ENCODE measurements at places on chromosomes 6 and 20.

DNA sequence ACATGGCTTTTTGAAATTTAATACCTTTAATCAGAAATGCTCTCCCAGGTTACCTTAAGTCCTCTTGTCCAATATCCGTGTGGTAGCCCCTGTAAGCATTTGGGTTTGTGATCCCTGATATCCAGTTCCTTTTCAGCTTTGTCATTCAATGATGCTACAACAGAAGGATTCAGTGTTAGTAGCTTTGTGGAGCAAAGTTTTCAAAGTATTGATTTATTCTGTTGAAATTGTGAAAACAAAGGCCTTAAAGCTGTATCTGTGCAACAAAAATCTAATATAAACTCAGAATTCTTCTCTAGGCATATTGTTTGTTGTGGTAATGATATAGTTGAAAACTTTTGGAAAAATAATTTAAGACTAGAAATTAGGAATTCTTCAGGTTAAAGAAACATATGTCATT lies 91.9 kb downstream of the ADGRB3 start:
- DNase-seq: no peak

DNA sequence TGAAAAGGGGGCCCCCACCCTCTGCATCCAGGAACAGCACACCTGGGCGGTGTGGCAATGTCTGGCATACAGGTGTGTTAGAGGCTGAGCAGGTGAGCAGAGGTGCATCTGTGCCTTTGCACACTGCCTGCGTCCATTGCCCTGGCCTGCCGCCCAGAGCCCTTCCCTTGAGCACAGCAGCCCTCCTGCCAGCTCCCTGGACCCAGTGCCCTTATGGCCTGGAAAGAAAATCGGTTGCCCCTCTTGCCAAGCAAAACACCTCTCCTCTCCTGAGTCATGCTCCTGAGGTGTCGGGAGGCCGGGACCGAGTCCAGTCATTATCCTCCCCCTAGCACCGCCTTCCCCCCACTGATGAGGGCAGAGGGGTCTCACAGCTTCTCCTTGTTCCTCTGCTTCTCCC lies 259.9 kb downstream of the SMOC2 start:
- no peak for DNase-seq

DNA sequence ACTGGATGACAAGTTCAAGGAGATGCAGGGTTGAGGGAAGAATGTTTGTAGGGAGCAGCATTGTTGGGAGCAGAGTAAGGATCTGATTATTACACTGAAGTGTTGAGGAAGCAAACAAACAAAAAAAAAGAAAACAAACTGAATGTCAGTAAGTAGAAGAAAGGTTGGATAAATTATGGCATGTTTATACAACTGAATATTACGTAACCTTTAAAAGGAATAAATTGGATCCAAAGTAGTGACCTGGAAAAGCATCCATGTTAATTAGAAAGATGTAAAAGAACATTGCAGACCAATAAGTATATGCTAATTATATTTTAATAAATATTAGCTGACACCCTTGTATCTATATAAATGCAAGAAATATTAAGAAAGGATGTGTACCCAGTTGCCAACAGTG lies 12.8 kb upstream of the TSPYL1 start:
- no peak for DNase-seq

- DNase-seq: no peak
Observed at GRCh38 chr20:39944861-39945260, 744.2 kb downstream of the MAFB start.

GRCh38 chr6:45946352-45946751 lies 69.3 kb downstream of the CLIC5 start:
- DNase-seq: no peak

GRCh38 chr20:36607586-36608387 lies 2.2 kb downstream of the RAB5IF start:
- DNase-seq: no peak

DNA sequence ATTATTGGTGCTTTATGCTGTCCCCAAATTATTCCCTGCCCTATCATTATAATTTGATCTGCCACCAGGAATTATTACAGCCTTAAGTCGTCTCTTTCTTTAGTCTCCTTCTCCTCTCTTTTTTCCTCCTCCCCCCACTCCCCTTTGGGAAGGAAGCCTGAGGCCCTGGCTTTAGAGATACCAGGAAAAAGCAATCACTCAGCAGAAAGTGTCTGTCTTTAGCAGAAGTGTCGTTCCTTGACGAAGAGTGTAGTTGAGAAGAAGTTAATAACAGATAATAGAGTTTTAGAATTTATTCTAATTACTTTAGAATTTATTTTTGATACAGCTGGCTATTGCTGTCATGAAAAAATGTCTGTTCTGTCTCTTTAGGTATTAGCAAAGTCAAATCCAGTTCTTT lies 16.5 kb downstream of the LIN28B start:
- no peak for DNase-seq

GRCh38 chr6:69774740-69775584 lies 21.8 kb downstream of the LMBRD1 start:
- DNase-seq: no peak

- DNase-seq: no peak
Observed at GRCh38 chr6:56096946-56097621, 150.3 kb downstream of the COL21A1 start.

- no peak for DNase-seq
Observed at GRCh38 chr20:4886771-4887527, 114.4 kb downstream of the SLC23A2 start.

DNA sequence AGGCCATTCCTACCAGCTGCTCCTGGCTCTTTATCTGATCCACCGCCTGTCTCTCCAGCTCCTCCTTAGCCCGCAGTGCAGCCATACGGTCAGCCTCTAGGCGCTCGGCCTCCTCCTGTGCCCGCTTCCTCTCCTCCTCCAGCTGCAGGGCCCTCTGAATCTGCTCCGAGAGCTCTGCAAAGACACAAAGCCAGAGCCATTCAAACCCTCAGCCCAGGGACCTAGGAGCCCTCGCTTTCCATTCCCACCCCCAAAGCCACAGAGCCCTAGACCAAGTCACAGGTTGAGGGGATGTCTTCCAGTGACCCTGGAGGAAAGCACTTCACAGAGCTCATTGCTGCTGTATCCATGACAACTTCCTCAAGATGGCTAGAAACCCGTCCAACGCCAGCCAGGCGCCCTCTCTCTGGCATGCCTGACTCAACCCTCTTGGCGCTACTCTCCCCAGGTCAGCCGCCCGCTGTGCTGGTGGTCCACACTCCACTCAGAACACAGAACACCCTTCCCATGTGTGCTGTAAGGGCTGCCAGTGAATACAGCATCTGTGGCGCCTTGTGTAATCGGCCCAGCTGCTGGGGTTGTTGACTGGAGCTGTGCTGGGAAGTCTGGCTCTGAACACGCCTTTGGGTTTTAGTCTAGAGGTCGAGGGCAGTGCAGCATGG lies 49.3 kb downstream of the EZR start:
- no peak for DNase-seq

DNA sequence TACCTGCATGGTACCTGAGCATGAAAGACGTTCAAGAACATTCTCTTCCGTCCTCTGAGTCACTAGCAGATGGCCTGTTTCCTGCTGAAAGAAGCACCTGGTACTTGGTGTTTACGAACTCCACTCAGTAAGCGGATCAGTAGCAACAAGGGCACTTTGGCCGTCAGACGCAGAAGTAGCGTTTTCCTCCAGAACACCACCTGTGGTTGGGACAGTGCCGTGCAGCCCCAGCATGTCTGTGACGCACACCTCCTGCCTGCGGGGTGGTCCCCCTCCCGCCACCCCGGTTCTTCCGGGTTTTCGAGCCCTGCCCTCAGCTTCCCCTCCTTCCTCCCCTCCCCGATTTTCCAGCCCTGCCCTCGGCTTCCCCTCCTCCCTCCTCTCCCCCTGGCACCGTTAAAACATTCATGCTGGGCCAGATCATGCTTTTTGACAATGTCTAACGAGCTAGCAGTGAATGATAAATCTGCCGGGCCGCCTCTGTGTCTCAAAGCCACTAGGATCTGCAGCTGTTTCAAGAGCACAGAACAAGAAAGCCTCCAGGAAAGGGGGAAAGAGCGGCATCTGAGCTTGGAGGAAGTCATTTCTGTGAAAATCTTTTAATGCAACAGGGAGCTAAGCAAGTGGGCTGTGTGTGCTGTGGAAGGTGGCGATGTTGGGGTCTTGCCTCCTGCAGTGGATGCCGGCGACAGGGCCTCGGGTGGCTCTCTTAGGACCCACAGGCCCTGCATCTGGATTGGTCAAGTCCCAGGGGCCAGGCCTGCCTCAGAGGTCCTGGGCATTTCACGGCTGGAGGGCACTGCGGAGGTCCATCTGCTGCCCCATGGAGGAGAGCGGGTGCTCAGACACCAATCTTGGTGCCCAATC lies 207.9 kb downstream of the ERMARD start:
- DNase-seq: peak; percentile 90

GRCh38 chr6:10314163-10314955 lies 100.5 kb downstream of the TFAP2A start:
- DNase-seq: no peak

GRCh38 chr6:106631346-106631745 lies 2.0 kb downstream of the QRSL1 start:
- DNase-seq: no peak

GRCh38 chr6:16812993-16813392 lies 51.7 kb upstream of the ATXN1 start:
- no peak for DNase-seq

Data from SHP77 (cell line).